IMR-90 (cell line): ENCODE measurements at places on chromosomes 6 and 20. TPM values are rescaled to one million over a fixed set of nuclear protein-coding genes. Genes with fewer than 3 reads are reported as not detected.

- no peak for DNase-seq
These were observed 91.2 kb downstream of the DNAH8 start for GRCh38 chr6:38806271-38806670.

DNA sequence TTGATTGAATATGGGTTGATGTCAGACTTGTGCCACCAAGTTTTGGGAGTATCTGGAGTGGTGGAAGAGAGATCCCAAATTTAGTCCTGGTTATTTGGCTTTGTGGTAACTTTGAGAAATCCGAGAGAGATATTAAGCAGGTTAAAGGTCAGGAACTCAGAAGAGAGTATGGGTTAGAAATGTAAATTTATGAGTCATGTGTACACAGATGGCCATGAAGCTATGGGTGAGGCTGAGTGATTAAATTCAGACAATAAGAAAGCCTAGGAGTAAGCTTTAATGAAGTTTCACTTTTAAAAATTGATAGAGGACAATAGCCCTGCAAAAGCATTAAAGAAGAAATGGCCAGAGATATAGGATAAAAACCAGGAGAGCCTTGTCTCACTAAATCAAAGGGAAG lies 14.3 kb downstream of the RIMS1 start:
- DNase-seq = peak; percentile 10

GRCh38 chr6:13308332-13308731 lies 20.0 kb downstream of the TBC1D7 start:
- DNase-seq = no peak

DNA sequence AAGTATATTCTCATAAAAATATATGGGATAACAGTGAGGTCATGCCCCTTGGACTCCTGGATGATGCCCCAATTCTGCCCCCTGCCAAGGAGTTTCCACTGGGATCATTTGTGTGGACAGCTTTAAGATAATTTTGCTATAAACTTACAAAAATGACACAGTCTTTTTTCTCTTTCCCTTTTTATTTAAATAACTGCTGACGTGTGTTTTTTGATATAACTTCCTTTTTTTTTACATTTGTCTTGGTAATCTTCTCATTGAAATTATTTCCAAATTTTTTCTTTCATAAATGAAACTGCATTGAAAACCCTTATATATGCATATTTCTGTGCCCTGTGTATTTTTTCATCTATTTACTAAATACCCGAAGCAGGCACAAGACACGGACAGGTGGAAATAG lies 31.3 kb downstream of the CST9L start:
- DNase-seq = no peak

Gene SPATS1
- not detected in 2 replicates for total RNA-seq

- DNase-seq = no peak
These were observed 89.7 kb downstream of the SYNJ2 start for GRCh38 chr6:158071121-158072082.

DNA sequence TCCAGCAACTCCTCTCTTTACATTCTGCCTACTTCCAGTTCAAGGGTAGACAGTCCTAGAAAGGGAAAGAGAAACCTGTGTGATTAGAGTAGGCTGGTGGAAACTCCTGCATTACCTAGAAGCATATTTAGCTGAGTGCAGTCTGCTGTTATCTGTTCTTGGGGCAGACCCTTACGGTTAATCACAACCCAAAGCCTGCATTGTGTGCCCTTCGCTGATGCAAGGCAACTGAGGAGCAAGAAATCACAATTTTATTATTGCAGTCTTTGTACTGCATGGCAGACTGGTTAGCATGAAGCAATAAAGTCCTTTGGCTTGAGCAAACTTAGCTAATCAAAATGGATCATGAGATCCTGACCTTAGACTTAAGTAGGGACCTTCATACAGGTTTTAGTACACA lies 1.5 kb upstream of the GOPC start:
- no peak for DNase-seq

DNA sequence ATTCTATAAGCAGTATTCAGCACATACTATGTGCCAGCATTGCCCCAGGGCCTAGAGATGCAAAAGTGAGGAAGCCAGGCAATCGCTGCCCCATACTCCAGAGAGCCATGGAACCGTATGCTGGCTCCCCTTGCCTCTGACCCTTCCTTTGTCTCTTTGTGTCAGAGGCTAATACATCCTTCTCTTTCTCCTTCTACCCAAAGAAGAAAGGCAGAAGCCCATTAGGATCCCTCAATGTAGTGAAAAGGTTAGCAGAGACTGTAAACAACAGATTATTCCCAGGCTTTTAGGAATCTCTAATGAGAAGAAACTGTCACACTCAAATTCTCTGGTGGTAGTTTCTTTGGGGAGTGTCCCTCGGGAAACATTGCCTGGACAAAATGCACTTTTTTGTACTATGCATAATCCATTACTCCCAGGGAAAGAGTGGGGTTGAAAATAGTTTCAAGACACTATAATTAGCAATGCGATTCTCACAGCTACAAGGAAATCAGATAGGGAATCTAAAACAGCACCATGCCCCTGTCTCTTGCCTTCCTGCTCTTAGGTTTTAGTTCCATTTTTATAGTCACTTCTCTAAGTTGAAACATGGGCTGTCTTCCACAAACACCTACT lies 325.2 kb upstream of the CNR1 start:
- no peak for DNase-seq

GRCh38 chr6:119552021-119552420 lies 202.5 kb upstream of the MAN1A1 start:
- no peak for DNase-seq

DNA sequence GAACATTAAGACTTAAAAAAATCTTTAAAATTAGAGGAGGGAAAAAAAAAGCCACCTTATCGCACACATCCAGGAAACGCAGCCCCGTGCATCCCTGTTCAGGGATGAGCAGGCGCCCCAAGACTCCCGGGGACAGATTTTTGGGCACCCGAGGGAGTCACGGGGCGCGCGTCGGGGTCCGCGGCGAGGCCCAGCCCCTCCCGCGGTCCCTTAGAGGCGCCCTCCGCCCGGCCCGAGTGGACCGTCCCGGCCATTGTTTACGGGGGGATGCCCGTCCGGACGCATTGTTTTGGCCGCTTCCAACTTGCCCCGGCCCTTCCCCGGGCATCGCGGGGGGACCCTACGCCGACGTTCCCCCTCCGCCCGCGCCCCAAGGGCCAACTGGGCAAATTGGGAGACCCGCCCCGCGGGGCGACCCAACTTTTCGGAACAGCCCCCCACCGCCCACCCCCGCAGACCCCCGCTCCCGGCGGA lies 610 bp downstream of the ZNF217 start:
- DNase-seq = no peak

DNA sequence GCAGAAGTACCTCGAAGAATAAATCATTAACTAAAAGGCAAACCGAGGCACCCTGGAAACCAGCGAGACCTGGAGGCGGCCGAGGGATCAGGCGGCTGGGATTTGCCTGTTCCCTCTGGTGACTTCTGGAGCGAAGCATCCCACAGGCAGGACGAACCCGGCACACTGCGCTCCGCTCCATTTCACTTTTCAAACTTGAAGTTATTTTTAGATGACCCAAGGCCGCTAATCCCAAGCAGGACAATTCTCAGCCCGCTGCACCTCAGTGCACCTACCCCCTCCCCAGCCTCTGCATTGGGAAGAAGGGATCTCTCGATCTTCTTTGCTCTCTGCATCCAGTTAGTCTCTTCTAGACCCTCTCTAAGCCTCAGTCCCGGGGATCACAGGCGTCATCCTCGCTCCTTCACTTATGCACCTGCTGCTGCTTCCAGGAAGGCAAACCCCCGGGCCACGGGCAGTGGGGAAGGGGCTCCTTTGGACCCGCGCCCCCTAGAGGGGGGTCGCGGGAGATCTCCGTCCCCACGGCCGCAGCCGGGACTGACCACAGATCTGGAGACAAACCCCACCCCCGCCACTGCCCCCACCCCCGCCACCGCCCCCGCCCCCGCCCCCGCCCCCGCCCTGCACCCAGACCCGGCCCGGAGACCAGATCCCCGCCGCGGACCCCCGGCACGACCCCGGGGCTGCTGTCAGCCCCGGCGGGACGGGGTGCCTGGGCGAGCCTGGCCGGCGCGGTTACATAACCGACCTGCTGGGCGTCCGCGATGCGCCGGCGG lies 636 bp downstream of the RCAN2 start:
- DNase-seq = no peak

GRCh38 chr6:18527836-18528743 lies 140.9 kb downstream of the RNF144B start:
- peak; percentile 13 for DNase-seq

DNA sequence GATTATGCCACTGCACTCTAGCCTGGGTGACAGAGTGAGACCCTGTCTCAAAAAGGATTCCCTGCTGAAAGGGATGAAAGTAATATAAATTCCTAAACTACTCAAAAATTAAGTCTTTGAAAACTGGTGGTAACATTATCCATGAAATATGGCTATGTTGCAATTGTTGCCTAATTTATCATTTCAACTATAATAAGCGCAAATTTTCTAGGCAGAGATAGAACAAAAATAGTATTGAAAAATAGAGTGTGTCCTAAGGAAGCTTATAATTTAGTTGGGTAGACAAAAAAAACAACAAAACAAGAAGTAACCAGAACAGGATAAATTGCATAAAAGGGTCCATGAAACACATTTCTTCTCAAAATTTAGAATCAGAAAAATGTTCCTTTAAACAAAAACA lies 68.0 kb downstream of the FKBP5 start:
- no peak for DNase-seq

Gene MUC21
- total RNA-seq = not detected in 2 replicates

GRCh38 chr6:161732594-161732993 lies 458.7 kb upstream of the AGPAT4 start:
- no peak for DNase-seq

DNA sequence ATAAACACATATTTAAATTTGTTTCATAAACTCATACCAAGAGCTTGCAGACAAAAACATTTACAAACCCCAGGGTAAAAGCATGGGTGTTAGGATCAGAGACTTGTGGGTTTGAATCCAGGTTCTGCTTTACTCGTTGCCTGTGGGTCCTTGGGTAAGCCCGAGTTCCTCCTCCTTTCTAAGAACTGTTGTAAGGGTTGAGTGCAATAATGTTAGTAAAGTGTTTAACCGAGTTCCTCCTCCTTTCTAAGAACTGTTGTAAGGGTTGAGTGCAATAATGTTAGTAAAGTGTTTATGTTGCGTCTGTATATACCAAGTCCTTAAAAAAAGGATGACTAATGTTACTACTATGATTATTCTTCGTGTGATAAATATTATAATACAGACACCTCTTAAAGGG lies 18.7 kb downstream of the CCDC170 start:
- no peak for DNase-seq

DNA sequence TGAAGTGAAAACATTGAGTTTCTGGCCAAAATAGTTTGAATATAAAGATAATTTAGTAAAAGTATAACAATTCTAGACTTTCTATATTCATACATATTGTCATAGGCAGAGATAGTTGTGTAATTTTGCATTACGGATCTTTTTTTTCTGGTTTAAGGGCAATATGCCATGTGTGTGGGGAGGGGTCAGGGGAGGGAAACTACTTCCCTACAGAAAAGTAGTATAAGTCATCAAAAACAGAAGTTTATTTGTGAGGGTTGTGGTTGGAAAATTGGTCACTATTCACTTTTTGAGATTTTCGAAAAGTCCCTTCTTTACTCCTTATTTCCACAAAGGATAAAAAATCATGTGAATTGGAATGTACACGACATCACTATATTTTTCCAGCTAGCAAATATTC lies 288.2 kb upstream of the PREP start:
- no peak for DNase-seq

DNA sequence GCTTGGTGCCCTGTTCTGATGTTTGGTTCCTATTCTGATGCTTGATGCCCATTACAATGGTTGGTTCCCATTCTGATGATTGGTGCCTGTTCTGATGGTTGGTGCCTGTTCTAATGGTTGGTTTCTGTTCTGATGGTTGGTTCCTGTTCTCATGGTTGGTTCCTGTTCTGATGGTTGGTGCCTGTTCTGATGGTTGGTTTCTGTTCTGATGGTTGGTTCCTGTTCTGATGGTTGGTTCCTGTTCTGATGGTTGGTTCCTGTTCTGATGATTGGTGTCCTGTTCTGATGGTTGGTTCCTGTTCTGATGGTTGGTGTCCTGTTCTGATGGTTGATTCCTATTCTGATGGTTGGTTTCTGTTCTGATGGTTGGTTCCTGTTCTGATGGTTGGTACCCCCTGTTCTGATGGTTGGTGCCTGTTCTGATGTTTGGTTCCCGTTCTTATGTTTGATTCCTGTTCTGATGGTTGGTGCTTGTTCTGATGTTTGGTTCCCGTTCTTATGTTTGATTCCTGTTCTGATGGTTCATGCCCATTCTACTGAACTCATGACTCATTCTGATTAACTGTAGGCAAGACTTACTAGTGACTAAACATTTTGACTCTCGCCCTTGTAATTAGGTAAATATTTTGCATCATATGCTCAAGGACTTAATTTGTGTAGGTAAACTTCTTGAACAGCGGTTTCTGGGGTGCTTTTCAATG lies 146.2 kb downstream of the DLL1 start:
- DNase-seq = no peak

- peak; percentile 99 for DNase-seq
These were observed 5.5 kb downstream of the MANBAL start for GRCh38 chr20:37295001-37295400.

Gene RUNX2
- 2.3 and 3.1 TPM in 2 replicates for total RNA-seq

DNA sequence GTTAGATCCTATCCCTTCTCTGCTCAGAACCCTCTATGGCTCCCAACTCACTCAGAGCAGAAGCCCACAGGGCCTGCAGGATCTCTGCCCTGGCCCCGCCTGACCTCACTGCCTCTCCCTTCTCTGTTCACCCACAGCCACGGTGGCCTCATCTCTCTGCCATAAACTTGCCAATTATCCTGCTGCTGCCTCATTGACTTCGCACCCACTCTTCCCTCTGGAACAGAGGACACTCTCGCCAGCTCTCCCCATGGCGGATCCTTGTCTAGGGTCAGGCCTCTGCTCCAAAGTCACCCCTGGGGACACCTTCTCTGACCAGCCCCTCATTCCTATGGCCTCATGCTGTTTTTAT lies 86.4 kb downstream of the CEBPB start:
- no peak for DNase-seq

GRCh38 chr6:137903933-137904821 lies 37.1 kb downstream of the TNFAIP3 start:
- DNase-seq = peak; percentile 52

DNA sequence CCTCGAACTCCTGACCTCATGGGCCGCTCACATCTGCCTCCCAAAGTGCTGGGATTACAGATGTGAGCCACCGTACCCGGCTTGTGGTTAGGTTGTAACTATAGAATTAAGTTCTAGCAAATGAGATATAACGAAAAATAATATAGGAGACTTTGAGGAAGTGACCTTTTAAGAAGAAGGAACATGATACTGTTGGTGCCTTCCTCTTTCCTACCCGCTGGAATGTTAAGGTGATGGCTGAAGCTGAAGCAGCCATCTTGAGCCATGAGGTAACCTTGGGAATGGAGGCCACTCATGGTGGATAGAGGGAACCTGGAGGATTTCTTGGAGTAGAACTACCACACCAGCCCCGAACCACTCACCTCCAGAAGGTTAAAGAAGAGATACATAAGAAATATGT lies 48.1 kb upstream of the MDGA1 start:
- no peak for DNase-seq

- DNase-seq = peak; percentile 10
These were observed 15.5 kb downstream of the PPIL6 start for GRCh38 chr6:109424946-109425345.
